GM06990 (cell line): ENCODE measurements at places on chromosomes 11 and 22.

DNA sequence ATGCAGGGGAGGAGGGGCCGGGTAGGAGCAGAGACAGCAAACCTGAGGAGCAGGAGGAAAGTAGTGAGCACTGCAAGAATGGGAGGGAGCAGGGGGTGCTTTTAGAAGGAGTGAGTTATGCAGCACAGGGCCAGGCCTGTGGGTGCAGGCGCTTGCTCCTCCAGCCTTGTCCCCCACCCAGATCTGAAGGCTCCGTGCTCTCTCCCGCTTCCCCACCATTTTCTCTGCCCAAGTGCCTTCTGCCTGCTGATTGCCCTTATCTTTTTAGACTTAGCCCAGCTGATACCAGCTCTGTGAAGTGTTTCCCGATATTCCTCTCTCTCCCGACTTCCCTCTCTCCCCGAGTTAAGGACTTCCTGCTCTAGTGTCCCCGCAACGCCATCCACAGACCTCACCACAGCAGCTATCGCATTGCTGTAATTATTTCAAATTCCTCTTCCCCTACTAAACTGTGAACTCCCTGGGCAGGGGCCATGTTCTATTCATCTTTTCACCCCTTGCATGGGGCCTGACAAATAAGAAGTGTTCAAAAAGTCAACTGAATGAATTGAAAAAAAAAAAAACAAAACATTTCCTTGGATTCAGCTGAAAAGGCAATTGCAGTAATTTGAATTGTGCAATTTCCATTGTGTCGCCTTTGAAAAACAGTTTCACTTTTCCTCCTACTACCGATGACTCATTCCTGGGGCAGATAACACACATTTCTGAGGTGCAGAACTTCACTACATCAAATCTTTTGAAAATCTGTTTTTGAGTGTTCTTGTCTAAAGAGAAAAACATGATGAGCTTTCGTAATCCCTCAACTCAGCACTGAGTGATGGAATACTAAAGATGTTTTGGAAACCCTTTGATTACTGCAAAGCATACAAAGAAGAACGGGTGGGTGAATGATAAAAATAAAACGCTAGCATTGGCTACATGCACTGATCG is 69.7 kb upstream of the BMAL1 start:
- DNase-seq, result no peak

GRCh38 chr22:29470159-29470855 is 9.7 kb upstream of the NEFH start:
- peak; percentile 58 for DNase-seq

DNA sequence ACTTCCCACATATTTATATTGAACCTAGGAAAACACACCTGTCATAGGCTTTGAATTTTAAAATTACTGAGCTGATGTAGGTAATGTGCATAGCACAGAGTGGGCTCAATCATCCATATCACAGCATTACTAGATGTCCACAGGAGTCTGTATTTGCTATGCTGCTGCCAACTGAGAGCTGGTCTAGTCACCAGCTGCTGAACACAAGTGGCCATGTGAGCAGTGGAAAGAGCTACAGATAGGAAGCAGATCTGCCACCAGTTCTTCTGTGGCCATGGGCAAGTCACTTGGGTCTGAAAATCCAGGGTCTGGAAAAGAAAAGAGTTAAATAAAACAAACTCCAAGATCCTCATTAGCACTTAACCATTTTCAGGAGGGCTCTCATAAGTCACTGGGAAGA is 91.8 kb downstream of the APIP start:
- DNase-seq, result no peak

DNA sequence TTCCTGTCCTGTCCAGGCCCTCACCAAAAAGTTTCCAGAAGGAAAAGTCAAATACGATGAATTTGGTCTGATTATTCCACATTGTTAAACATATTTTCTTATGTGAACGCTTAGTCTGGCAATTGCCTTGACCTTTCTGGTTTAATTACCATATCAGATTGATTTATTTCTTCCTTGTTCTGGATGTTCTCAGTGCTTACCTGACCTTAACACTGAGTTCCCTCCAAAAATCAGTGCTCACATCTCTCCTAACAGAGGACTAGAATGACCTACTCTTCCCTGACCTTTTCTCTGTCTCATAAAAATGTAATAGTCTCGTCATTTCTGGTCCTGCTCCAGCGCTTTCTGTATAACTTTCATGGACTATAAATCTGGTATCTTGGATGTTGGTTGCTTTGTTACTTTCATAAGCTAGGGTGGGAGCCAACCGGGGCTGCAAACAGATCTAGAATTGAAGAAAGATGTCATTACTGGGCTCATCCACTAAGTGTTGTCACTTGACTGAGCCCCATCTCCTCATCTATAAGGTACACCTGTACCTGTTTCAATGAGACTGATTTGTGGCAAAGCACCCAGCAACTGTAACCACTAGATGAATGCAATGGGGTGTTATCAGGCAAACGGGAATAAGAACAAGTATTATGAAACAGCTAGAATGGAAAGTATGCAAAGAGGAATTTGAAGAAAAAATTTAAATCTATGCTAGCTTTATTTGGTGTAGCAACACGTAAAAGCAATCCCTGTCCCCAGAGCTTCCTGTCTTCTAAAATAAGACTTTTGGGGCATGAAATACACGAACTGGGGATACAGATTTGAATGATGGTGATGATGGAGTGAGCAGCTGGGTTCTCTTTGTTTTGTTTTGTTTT is 2.4 kb downstream of the FADS2 start:
- no peak for DNase-seq

DNA sequence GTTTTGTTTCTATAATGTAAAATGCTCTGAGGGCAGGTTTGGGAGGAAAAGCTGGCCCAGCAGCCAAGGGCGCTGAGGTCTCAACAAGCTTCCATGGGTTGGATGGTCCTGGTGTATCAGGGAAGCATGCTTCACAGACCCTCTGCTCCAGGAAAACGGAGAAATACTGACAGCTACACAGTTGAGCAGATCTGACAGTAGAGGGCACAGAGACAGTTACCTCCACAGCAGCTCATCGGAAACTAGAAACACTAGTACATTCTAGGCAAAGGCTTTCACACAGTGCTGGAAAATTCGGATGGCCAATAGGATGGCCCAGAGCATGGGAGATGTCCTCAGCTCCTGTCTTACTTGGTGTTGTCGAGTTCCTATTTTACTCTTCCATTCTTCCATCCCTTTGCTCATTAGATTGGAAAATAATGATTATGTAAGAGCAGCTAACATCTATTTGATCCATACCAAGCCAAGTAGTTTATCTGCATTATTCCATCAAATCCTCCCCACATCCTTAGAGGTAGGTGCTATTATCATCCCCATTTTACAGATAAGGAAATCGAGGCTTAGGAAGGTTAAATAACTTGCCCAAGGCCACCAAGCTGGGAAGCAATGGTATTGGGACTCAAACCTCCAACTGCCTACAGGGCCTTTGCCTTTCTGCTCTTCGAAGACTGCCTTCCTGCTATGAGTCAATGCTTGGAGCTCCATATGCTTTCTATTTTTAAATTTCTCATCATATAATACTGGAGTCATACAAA is 28.3 kb downstream of the LMO2 start:
- DNase-seq, result no peak

DNA sequence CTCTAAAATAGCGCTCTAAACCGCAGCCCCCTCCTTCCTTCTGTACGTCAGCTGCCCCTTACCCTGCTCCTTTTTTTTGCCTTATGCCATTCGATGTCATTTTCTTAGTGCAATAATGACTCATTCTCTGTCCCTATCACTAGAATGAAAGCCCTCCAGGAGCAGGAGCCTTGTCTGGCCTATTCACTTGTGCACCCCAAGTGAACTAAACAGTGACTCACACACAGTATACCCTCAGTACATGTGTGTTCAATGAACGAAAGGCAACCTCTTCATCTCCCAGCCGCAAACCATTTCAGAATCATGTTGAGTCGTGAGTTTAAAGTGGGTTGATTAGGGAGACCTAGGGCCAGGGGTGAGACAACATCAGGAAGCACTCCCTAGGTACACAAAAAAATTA is 50.7 kb upstream of the SPATA19 start:
- no peak for DNase-seq

DNA sequence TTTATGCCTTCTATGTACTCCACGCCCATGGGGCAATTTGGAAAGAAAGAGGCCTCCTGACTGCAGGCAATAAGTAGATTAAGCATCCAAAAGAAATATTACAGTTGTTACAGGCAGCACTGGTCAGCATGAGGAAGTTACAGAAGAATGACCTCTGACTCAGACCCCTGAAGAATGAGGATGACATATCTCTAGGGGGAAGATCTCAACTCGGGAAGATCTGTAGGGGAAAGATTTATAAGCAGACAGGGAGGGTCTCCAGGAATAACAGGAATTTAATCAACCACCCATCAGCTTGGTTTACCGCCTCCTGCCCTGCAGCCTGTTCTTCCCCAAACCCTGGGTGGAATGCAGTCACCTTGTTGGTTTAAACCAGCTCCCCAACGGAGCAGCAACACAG is 58.0 kb downstream of the RCN1 start:
- no peak for DNase-seq

DNA sequence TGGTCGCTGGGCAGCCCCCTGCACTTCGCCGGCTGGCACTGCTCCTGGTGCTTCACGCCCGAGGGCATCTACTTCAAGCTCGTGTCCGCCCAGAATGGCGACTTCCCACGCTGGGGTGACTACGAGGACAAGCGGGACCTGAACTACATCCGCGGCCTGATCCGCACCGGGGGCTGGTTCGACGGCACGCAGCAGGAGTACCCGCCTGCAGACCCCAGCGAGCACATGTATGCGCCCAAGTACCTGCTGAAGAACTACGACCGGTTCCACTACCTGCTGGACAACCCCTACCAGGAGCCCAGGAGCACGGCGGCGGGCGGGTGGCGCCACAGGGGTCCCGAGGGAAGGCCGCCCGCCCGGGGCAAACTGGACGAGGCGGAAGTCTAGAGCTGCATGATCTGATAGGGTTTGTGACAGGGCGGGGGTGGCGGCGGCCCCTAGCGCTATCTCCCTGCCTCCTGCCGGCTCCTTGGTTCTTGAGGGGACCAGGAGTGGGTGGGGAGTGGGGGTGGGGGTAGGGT is 13.5 kb upstream of the MIEF1 start:
- DNase-seq, result no peak

DNA sequence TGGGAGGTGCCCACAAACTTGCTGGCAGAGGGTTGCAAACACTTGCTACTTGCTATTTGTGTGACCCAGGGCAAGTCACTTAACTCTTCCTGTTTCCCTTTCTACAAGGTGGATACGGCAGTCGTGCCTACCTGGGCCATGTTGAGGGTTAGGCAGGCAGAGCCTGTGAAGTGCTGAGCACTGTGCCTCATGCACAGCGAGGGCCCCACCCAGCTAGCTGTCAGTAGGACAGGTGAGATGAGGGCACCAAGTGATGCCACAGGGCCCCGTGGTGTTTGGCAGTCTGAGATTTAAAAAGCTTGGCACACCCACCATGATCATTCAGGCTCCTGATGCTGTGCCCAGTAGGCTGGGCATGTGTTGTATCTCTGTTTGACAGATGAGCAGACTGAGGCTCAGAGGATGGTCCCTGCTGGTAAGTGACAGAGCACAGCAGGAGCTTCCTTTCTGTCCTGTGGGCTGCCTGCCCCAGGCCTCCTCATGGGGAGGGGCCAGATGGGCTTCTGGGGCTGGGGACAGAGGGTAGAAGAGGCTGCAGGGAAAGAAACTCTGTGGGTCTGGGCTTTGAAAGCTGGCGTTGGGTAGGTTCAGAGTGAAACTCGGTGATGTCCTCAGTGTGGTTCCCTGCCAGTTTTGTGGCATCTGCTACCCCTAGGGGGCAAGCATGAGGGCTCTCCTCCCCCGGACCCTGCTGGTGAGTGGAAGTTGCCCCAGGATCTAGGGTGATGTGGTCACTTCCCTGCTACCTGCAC is 59.3 kb downstream of the TSPAN18 start:
- no peak for DNase-seq

- no peak for DNase-seq
Measured at GRCh38 chr11:468036-468435, 18.0 kb downstream of the PTDSS2 start.

DNA sequence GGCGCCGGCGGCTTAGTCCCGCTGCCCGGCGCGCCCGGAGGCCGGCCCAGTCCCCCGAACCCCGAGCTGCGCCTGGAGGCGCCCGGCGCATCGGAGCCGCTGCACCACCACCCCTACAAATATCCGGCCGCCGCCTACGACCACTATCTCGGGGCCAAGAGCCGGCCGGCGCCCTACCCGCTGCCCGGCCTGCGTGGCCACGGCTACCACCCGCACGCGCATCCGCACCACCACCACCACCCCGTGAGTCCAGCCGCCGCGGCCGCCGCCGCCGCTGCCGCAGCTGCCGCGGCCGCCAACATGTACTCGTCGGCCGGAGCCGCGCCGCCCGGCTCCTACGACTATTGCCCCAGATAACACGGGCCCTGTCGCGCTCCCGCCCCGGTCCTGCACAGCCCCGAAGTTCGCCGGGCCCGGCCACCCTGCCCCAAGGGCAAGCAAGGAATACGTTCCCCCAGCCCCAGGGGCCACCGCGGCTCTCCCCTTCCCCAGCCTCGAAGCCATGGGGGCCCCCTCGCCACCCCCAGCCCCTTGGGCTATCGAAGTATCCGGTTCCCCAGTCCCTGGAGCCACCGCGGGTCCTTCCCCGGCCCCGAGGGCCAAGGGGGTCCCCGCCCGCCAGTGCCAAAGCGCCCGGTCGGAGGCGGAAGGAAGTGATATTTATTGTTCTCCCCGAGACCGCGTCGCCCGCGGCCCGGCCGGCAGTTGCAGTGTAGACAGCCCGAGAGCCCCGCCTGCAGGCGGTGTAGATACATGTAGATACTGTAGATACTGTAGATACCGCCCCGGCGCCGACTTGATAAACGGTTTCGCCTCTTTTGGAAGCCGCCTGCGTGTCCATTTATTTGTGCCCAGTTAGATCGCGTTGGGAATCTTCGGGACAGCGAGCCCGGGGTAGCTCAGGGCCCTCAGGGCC is 6.2 kb downstream of the TBX1 start:
- DNase-seq, result peak; percentile 43

DNA sequence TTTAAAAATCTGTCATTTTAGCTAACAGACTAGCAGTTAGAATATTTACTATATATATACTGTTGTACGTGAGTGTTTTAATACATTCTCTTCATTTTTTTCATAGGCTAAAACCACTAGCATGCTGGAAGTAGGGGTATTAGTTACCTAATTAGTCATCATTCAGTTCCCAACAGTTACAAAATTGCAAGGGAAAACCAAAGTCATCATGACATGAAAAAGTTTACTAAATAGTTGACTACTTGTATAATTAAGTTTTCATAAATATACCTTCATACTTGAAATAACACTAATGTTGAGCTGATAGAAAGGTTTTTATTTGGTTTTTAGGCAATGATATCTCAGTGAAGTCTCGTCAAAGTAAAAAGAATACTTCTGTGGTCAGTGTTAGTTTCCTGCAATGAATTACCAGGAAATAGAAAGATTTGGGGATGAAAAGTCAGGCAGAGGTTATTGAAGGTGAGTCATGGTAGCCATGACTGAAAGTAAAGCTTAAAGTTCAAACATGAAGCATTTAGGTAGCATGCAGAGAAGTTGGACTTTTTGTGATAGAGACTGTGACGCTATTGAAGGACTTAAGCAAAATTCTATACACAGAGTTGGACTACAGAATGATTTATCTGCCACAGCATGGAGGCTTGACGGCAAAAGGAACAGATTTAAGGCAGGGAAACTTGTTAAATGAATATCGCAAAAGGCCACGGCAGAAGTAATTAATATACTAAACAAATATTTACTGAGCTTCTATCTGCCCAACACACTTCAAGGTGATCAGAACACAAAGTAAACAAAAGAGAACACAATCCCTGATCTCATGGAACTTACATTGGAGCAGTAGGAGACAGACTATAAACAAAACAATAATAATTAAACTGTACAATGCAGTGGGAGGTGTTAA is 828.1 kb upstream of the FAT3 start:
- no peak for DNase-seq
